Activated T-helper 2 cell treated with anti-CD3 and anti-CD28 coated beads, Interferon-gamma antibody, Interleukin-2, Interleukin-4, amounts not matched to agents 10 μg/mL and 5 μg/mL and 100 μg/mL, durations not matched to agents 14 hours and 24 hours and 36 hours (primary cell): ENCODE measurements at places on chromosomes 13 and 19. TPM values are rescaled to one million over a fixed set of nuclear protein-coding genes. Genes with fewer than 3 reads are reported as not detected.

- DNase-seq, result no peak
These were observed 594 bp downstream of the ZNF146 start for GRCh38 chr19:36215276-36216123.

DNA sequence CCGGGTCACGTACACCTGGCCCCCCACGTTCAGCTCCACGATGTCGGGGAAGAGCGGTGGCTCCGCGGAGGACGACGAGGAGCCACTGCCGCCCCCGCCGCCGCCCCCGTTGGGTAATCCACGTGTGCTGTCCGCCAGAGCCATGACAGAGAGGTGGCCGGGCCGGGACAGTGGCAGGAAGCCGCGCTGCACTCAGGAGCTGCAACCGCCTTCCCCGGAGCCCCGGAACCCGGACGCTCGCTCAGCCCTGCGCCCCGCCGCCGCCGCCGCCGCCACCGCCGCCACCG, 257 bp downstream of the KCTD12 start:
- no peak for DNase-seq

DNA sequence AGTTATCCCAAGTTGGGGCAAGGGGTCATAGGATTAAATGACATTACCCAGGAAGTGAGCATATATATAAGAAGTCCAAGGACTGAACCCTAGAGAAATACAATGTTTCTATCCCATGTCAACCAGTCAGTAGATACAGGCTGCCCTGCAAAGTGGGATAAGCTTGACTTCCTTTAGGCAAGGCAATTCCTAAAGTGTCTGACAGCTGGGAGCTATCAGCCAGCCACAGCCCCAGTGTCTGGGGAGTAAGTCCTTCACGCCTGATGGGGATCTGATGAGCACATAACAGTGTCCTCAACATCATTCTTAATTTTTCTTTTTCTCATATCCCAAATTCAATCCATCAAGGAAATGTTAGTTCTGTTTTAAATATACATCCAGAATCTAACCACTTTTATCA, 54.1 kb downstream of the DNAJC15 start:
- DNase-seq, result no peak

- DNase-seq, result no peak
These were observed 72.8 kb downstream of the COL4A2 start for GRCh38 chr13:110379905-110380341.

- DNase-seq, result no peak
These were observed 16.3 kb downstream of the ZNF565 start for GRCh38 chr19:36198119-36198518.

DNA sequence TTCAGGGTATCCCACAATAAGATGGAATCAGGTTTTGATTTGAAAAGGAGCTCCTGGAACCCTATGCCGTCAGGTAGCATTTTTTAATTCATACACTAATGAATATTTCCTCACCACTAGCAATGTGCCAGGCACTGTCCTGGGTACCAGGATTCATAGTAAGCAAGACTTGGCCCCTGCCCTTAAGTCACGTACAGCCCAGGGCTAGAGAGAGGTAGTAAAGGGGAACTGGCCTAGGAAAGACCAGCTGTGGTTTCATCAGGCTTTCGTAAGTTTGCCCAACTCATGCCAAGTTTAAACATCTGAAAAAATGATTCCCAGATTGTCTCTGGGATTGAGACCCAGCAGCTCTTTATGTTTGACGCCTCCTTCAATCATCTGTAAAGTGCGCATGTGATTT, 45.9 kb upstream of the AMER2 start:
- no peak for DNase-seq

DNA sequence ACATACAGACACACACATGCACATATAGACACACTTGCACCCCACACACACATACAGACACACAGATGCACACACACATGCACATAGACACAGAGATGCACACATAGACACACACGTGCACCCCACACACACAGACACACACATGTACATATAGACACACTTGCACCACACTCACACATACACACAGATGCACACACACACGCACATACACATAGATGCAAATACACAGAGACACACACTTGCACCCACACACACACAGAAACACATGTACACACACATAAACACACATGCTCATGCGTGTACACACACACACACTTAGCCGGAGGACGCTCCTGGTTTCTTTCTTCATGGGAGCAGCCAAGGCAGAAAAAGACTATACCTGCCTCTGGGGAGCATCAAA, 10.0 kb downstream of the COL4A2 start:
- DNase-seq, result no peak

DNA sequence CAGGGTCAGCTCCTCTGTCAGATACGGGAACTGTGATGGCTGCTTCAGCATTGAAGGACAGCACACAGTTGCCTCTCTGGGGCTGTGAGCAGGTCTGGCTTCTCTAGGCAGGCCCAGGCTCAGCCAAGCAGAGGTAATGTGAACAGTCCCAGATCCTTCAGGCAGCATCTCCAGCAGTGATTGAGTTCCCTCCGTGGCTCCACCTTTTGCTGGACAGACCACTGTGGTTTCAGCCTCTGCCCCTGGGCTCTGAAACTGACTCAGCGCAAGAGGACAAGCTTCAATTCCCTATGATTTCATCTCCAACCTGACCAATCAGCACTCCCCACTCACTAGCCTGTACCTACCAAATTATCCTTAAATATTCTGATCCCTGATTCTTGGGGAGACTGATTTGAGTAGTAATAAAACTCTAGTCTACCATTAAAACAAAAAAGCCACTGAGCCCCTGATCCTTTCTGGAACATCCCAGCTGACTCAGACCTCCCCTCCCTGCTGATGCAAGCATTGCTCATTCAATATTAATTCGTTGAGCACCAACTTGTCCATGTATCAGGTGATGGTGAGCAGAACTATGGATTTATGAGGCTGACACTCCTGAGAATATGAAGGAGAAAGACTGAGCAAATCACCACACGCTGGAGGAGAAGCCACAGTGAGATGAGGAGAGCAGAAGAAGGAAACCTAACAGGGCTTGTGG, 16.7 kb downstream of the GSX1 start:
- DNase-seq, result no peak

AMER2 gene
- total RNA-seq, result not detected in 2 replicates

ACP5 gene
- 25.4 and 27.0 TPM in 2 replicates for total RNA-seq
